ENCODE measurements at places on chromosomes 6 and 20.

DNA sequence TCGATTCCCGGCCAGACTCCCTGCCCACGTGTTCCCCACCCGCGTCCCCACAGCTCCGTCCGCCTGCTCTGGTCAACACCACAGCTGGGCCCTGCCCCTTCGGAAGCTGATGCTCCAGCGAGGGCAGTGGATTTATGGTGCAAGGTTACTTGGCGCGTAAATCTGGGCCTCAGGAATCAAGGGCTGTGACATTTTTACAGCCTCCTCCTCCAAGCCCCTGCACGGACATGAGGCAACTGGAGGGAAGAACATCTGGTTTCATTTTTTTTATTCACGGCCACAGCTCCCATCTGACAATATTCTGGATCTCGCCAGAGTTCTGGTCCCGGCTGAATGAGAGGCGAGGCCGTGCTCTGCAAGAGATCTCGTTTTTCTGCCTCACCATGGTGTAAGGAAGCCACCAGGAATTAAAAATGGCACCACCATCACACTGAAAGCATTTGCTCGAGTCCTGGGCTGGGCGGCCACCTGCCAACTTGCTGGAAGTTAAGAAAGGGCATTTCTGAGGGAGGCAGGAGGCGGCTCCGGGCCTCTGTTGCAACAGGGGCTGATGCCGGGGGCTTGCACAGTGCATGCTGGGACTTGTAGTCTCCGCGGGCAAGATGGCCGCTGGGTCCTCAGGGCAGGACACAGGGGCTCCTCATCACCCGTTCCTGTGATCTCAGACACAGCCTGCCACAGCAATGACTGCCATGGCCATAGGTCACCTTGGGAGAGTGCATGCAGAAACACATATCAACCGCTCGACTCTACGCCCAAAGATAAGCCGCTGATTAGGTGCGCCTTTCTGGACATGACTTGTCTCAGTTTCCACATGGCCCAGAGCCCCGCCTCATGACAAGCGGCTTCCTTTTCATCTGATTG lies 148.5 kb downstream of the LY86 start:
- DNase-seq, result no peak
- no peak overlapping the region for H3K27ac ChIP-seq
- no peaks in the 10 kb centered on the region for H3K27me3 ChIP-seq
- no peaks in the 10 kb centered on the region for H3K4me1 ChIP-seq

- H3K27me3 ChIP-seq, result no peaks in the 10 kb centered on the region
- H3K4me3 ChIP-seq, result no peak overlapping the region
- H3K36me3 ChIP-seq, result no peaks in the 10 kb centered on the region
- no peaks in the 10 kb centered on the region for H3K4me1 ChIP-seq
These were observed 282.0 kb downstream of the BTBD3 start for GRCh38 chr20:12199703-12200102.

GRCh38 chr6:51093871-51094270 lies 275.2 kb downstream of the TFAP2B start:
- no peaks in the 10 kb centered on the region for H3K4me1 ChIP-seq
- no peaks in the 10 kb centered on the region for H3K27me3 ChIP-seq
- no peak overlapping the region for H3K27ac ChIP-seq

GRCh38 chr20:37807471-37808232 lies 95.3 kb upstream of the VSTM2L start:
- H3K27ac ChIP-seq, result no peak overlapping the region
- H3K27me3 ChIP-seq, result no peaks in the 10 kb centered on the region
- no peak overlapping the region for H3K4me3 ChIP-seq
- no peak for DNase-seq

- DNase-seq, result no peak
- H3K27ac ChIP-seq, result no peak overlapping the region
- no peaks in the 10 kb centered on the region for H3K36me3 ChIP-seq
- no peak overlapping the region for H3K4me3 ChIP-seq
- H3K27me3 ChIP-seq, result no peaks in the 10 kb centered on the region
These were observed 10.4 kb downstream of the SAMD3 start for GRCh38 chr6:130212215-130212874.

Measured in pancreas (tissue), 10 donors.